ENCODE measurements at places on chromosomes 3 and 15.

DNA sequence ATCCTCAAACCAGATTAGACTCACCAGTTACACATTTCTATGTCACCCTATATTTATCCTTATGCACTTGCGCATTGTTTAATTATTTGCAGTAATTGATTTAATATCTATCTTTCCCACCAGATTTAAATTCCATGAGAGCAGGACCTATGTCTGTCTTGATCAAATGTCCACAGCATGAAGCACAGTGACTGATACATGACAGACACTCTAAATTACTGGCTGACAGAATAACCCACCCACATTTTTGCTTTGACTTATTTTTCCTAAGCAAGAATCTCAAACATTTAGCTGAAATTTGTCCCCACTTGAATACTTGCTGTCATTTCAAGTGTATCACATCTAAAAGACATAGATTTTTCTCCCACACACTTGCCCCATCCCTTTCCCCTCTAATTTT is 7.5 kb downstream of the CD200R1 start:
- no peak for DNase-seq

DNA sequence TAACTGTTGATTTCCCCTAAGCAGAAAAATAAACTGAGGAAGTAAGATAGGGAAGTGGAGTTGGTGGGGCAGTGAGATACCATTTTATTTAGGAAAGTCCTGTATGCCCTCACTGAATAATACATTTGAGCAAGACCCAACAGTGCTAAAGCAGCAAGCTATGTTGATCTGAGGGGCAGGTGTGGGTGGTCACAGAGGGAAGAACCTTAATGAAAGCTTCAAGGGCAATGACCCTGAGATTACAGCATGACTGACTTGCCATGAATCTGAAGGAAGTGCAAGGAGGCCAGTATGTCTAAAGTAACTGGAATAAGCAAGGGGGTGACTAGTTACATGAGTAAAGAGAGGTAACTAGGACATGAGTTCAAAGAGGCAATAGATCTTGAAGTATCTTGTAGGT is 159.5 kb downstream of the CD47 start:
- DNase-seq = no peak

GRCh38 chr3:172397716-172398405 is 50.4 kb downstream of the GHSR start:
- no peak for DNase-seq

- no peak for DNase-seq
These were observed 65.3 kb upstream of the SIAH2 start for GRCh38 chr3:150828261-150828660.

DNA sequence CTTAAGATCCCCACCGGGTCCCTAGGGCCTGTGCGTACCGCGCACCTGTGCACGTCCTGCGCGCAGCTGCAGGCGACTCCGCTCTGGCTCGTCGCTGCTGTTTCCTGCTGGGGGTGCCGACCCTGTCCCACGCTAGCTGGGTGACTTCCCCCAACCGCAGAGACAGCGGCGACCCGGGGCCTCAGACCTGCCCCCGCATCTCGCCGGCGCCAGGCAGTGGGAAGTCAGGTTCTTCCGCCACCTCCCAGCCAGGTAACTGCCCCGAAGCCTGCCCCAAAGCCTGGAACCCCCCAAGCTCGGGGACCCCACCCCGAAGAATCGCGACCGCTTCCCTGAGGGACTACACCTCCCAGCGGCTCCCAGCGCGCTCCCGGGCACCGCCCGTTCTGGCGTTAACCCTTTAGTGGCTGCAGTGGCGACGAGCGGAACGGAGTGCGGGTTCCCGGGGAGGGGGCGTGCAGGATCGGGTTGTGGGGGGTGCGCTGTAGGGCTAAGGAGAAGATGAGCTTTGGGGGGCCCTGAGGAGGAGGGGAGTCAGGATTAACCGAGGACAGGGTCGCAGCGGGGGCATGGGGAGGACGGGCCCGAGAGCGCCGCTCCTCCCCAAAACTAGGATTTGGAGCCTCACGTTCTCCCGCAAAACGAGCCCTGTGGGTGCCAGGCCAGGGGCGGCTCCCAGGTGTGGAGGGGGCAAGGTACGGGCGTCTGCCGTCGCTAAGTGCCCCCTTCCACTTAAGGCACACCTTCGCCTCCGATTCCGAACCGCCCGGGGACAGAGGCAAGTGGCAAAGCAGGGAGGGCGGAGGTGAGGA is 589 bp downstream of the NEIL1 start:
- DNase-seq = no peak

DNA sequence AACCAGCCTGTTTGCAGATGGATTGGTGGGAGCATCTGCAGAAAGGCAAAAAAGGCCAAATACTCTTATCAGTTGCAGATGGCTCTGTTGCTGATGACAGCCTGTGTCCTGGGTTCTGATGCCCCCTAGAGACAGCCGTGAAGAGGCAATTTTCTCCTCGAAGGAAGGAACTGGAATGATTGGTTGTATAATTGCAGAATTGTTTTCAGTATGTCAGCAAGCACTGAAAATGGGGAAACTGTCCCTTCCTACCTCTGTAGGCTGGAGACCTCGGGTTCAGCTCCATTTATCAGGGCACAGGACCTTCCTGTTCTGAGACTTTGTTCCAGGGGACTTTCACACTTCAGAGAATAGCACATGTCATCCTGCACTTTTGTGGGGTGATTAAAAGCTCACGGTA is 103.0 kb downstream of the PGPEP1L start:
- DNase-seq = peak; percentile 67

- no peak for DNase-seq
These were observed 780 bp upstream of the P4HTM start for GRCh38 chr3:48989126-48989795.

DNA sequence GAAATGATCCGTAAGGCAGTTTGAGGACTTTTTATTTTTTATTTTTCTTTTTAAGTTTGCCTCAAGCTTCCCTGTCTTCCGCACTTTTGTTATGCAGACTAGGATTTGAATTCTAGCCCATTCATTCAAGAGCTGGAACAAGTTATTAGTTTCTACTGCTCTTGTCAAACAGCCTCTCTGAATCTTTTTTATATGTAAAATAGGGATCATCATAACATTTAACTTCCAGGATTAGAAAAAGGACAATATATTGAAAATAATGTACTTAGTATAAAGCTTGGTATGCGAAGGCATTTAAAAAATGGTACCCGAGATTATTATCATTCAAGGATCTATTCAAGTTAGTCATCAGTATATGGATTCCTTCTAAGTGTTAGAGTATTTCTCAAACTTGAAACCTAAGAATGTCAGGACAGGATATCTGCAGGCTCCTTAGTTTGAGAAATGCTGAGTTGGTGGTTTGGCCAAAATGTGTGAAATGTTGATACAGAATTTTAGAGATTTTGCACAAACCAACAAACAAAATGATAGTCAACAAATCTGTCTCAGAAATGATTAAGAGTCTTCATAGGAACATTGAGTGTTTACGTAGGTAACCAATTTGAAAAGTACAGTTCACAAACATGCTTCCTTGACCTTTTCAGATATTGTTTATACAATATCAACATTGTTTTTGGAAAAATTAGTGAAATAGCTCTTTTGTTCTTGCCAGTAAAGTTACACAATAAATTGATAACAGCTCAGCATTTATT is 40.5 kb upstream of the IGSF10 start:
- no peak for DNase-seq

DNA sequence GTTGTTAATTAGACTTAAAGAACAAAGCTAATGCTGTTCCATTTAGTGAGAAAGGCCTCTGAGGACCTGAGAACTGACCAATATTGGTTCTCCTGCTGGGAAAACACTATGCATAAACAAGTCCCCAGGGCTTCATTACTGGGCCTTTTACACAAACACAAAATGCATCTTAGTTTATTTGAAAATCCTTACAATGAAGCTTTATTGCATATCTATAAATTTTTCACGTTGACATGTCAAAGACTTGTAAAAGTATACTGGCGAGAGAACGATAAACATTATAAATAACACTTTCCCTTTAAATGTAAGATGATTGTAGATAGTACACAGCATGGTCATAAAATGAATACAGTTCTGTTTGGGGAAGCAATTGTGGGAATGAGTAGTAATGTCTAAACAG is 151.7 kb downstream of the ROBO2 start:
- no peak for DNase-seq

DNA sequence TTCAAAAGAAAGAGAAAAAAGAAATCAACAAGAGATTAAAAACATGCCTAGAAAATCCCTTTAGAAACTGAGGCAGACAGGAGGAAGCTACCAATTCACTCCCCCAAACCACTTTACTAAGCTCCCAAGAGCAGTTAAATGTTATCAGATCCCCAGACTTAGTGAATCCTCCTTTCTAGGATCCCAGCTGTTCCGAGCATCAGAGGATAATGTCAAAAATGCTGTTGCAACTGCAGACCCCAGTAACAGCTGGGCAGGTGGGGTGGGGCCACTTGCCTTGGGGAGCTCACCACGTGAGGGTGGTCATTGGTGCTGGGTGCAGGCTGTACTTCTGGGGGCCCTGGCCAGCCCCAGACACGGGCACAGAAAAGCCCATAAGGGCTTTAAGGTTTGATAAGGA is 9.1 kb downstream of the POMGNT2 start:
- DNase-seq = no peak

DNA sequence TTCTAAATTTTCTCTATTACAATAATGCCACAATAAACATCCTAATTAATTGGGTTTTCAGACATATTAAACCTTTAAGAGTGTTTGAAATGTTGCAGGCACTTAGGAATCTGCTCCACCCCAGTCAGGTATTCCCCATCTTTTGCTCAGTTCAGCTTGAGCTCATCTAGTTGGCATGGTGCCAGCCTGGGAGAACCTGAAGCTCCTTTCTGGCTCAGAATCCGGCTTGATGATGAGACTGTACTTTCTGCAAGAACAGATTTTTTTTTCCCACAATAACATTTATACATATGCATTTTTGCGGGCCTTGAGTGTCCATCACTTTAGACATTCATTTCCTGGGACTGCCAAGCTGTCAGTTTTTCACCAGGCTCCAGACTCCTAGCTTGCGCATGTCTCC is 7.7 kb upstream of the OXSR1 start:
- peak; percentile 94 for DNase-seq

DNA sequence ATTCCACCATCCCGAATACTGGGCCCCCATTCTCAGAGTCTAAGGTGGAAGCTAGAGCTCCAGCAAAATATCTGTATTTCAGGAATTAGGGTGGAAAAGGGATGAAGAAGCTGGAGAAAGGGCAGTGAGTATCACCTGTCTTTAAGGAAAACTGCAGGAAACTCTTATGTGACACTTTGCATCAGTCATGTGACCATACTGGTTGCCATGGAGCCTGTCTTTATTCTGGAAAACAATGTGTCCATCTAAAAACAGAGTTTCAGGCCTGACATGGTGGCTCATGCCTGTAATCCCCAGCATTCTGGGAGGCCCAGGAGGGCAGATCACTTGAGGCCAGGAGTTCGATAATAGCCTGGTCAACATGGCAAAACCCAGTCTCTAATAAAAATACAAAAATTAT is 52.9 kb upstream of the FSIP1 start:
- no peak for DNase-seq

DNA sequence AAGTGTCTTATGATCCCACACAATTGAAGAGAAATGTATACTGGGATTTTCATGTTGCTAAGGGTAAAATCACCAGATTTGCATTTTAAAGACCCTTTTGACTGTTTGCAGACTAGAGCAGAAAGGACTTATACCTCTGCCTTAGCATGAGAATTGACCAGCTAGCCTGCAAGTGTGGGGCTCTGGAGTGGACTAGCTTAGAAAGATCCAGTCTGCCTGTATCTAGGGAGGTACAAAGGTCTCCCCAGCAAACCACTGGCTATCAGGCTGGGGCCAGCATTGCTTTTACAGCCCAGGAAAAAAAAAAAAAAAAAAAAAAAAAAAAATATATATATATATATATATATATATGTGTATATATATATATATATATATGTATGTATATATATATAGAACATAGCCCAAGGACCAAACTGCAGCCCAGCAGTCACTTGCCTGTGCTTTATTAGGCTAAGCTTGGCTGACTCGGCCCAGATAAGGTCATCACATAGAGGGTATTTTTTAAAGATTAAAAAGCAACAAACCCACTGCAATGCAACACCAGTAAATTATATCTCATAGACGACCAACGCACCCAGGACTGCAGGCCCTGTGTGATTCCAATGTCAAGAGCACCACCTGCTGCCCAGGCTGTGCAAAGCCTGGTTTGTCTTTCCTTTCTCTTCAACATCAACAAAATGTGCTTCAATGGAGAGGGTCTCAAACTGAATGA is 63.7 kb downstream of the DCLK3 start:
- DNase-seq = peak; percentile 45

- DNase-seq = no peak
These were observed 15.3 kb downstream of the SNX33 start for GRCh38 chr15:75662823-75663519.

- DNase-seq = no peak
These were observed 214.5 kb upstream of the TRIM42 start for GRCh38 chr3:140463355-140463754.

DNA sequence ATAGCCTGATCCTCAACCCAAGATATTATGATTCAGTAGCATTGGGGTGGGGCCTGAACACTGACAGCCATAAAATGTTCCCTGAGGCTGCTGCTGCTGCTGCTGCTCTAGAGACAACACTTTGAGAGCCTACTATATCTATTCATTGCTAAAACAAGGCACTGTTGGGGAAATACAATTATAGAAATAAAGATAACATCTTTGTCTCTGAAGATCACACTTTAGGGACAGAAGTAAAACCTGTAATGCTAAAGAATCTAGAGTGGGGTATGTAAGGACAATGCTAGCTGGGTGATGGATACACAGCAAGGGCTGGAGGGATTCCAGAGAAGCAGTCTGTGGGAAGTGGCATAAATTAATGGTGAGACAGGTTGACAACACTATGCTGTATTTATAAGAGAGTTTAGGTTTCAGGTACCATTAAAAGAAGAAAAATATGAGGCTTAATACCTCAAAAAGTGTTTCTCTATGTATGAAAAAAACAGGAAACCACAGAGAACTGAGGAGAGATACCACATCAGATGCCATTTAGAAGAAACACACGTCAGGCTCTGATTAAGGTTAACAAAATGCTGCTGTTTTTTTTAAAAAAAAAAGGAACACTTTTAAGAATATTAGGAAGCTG is 115.9 kb downstream of the CBLB start:
- DNase-seq = no peak

DNA sequence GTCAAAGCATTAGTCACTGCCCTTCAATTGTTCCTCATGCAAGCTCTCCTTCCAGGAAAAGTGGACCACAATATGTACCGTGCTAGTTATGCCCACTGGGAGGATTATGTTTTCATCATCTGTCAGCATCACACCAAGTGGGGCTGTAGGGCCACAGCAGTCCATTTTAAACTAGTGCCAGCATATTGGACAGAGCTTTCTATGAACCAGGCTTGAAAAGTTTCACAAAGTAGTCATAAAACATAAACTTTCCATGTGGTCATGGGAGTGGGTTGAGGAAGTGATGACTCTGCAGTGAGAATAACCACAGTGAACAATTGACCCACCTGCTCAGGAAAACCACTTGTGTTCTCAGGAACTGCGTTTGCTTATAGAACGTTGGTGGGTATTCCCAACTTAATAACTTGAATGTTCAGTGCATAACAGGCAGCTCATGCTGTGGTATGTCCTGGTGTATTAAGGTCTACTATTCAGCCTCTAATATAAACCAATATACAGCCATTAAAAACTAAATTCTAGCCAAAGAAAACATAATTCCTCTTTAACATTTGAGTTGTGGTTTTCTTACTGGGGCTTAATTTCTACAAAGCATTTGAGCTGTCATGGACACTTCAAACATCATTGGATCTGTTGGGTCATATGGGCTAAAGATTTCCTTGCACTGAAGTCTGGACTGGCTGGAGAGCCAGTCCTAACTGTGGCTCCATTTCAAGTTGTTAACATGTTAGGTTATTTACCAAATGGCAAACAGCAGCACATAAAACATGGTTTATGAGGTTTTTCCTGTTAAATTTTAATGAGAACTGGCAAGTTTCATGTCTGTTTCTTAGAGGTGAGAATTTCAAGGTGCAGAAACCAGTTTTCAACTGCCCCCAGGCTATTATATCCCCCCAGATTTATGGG is 274.1 kb downstream of the OTOL1 start:
- DNase-seq = no peak
